Activated CD8-positive, alpha-beta T cell treated with anti-CD3 and anti-CD28 coated beads for 36 hours (primary cell): ENCODE measurements at places on chromosomes 2 and 18. TPM values are rescaled to one million over a fixed set of nuclear protein-coding genes. Genes with fewer than 3 reads are reported as not detected.

DNA sequence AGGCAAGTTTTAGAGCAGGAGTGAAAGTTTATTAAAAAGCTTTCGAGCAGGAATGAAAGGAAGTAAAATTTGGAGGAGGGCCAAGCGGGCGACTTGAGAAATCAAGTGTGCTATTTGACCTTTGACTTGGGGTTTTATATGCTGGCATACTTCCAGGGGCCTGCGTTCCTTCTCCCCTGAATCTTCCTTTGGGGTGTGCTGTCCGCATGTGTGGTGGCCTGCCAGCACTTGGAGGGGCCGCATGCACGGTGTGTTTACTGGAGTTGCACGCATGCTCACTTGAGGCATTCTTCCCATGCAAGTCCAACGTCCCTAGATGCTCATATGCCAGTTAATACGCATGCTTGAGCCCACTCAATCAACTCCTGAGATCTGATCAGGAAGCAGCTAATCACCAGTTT lies 78.3 kb upstream of the MAP4K4 start:
- no peak for DNase-seq
- peaks cover 29% of the 10 kb centered on the region for H3K4me1 ChIP-seq
- H3K36me3 ChIP-seq = no peaks in the 10 kb centered on the region
- no peaks in the 10 kb centered on the region for H3K27me3 ChIP-seq
- H3K4me3 ChIP-seq = no peak overlapping the region

MGAT4A gene
- 59.0 TPM for total RNA-seq

PJVK gene
- 3.2 TPM for total RNA-seq

DNA sequence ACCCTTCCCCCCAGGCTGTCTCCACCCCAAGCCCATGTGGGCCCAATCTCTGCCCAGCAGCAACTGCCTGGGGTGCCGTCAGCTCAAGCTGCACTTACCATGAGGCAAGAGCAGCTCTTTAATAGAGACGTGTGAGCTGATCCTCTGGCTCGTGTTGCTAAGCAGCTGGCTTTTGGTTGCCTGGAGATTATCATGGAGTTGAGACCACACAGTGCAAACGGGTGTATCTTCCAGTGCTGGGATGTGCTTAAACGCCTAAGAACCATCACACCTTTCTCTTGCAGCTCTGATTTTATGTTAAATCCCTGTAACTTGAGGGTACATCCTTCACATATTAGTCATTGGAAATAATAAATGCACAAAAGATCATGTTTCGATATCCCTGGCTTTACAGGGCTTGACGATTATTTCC lies 271.1 kb downstream of the PRKCE start:
- no peak for DNase-seq
- H3K4me1 ChIP-seq = peaks cover 3% of the 10 kb centered on the region
- no peak overlapping the region for H3K27ac ChIP-seq
- no peaks in the 10 kb centered on the region for H3K27me3 ChIP-seq
- H3K4me3 ChIP-seq = no peak overlapping the region
- no peaks in the 10 kb centered on the region for H3K36me3 ChIP-seq

NFU1 gene
- 41.0 TPM for total RNA-seq

CABLES1 gene
- 1.8 TPM for total RNA-seq

SYT4 gene
- total RNA-seq = not detected

- no peaks in the 10 kb centered on the region for H3K36me3 ChIP-seq
- H3K4me3 ChIP-seq = no peak overlapping the region
- H3K27ac ChIP-seq = no peak overlapping the region
- H3K27me3 ChIP-seq = peaks cover 6% of the 10 kb centered on the region
- no peaks in the 10 kb centered on the region for H3K4me1 ChIP-seq
- no peak for DNase-seq
These were observed 75.8 kb upstream of the GPC1 start for GRCh38 chr2:240359695-240360094.

GRCh38 chr2:15337996-15338666 lies 223.0 kb downstream of the NBAS start:
- DNase-seq = no peak
- no peaks in the 10 kb centered on the region for H3K27me3 ChIP-seq
- H3K36me3 ChIP-seq = peaks cover 31% of the 10 kb centered on the region
- H3K4me3 ChIP-seq = no peak overlapping the region
- H3K27ac ChIP-seq = no peak overlapping the region

LHCGR gene
- not detected for total RNA-seq

GRCh38 chr18:11121443-11121849 lies 27.9 kb downstream of the PIEZO2 start:
- H3K4me1 ChIP-seq = no peaks in the 10 kb centered on the region
- H3K4me3 ChIP-seq = no peak overlapping the region
- no peaks in the 10 kb centered on the region for H3K36me3 ChIP-seq
- no peaks in the 10 kb centered on the region for H3K27me3 ChIP-seq
- H3K27ac ChIP-seq = no peak overlapping the region
- no peak for DNase-seq

- H3K4me1 ChIP-seq = no peaks in the 10 kb centered on the region
- no peak overlapping the region for H3K27ac ChIP-seq
- no peak for DNase-seq
- H3K36me3 ChIP-seq = no peaks in the 10 kb centered on the region
These were observed 615.8 kb upstream of the SYT4 start for GRCh38 chr18:43893001-43893637.

GREB1L gene
- not detected for total RNA-seq

- no peak overlapping the region for H3K4me3 ChIP-seq
- H3K27me3 ChIP-seq = no peaks in the 10 kb centered on the region
- H3K4me1 ChIP-seq = peaks cover 41% of the 10 kb centered on the region
- H3K27ac ChIP-seq = no peak overlapping the region
- peaks cover 45% of the 10 kb centered on the region for H3K36me3 ChIP-seq
These were observed 89.3 kb downstream of the TRIP12 start for GRCh38 chr2:229832510-229832898.

DNA sequence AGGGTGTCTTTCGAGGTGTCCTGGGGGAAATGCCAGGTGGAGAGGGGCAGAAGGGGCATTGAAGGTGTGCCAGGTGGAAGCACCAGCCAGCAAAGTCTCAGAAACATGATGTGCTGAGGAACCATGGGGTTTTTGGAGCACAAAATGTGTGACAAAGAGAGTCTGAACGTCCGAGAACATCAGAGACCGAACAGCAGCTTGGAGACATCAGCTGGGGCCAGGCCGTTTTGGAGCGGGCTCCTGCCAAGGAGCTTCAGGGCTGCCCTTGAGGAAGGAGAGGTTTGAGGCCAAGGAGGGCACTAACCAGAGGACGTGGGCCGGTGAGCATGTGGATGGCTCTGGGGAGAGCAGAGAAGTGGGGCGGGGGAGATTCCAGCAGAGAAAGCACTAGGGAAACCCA lies 5.3 kb upstream of the MBP start:
- H3K27me3 ChIP-seq = no peaks in the 10 kb centered on the region
- H3K36me3 ChIP-seq = peaks cover 2% of the 10 kb centered on the region

EFHD1 gene
- 0.70 TPM for total RNA-seq

DNA sequence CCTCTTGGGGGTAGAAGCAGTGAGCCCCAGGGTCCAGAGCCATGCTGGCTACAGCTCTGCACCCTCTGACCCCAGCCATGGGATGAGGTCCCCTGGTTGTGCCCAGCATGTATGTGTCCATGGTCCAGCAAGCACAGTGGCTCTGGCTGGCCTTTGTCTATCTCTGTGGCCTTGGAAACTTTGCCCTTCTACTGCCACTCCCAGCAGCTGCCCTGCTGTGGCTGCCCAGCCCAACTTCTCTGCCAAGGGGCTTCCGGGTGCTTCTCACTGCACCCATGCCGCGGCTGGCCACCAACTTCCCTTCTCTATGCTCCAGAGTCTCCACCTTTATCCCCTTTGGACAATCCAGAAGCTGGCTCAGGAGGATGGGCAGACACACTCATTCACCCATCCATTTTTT lies 18.8 kb downstream of the TMEM185B start:
- H3K4me3 ChIP-seq = no peak overlapping the region
- no peak overlapping the region for H3K27ac ChIP-seq
- no peaks in the 10 kb centered on the region for H3K36me3 ChIP-seq
- no peak for DNase-seq
- H3K27me3 ChIP-seq = no peaks in the 10 kb centered on the region
- peaks cover 5% of the 10 kb centered on the region for H3K4me1 ChIP-seq

SESTD1 gene
- total RNA-seq = 5.6 TPM

DNA sequence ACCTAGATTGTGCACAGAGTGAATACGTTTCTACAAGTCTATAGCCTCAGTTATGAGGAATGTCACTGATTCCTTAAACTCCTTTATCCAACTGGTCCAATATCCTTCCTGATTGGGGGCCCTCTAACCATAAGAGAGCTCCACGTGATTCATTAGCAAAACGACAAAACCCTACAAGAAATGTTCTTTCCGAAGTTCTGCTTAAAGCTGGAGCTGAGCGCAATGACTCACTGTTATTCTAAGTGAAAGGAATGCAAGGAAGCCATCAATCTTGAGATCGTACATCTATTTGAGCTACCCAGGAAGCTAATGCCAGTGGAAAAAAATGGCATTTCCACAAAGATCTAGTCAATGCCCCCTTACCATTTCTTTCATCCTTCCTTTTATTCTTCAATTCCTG lies 354.9 kb upstream of the CDH20 start:
- H3K27ac ChIP-seq = no peak overlapping the region
- no peak overlapping the region for H3K4me3 ChIP-seq
- no peaks in the 10 kb centered on the region for H3K4me1 ChIP-seq
- no peaks in the 10 kb centered on the region for H3K36me3 ChIP-seq
- H3K27me3 ChIP-seq = no peaks in the 10 kb centered on the region

LCLAT1 gene
- total RNA-seq = 19.0 TPM

DNA sequence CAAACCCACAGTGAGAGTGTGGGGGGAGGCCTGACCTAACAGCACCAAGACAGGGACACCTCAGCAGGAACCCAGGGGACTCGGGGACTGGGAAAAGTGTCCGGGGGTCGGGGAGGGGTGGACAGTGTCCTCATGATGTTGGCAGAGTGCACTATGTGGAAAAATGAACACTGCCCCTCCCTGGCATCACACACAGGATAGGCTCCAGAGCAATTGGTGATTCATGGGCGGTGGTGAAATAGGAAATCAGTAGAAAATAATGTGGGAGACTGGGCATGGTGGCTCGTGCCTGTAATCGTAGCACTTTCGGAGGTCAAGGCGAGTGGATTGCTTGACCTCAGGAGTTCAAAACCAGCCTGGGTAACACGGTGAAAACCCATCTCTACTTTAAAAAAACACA lies 3.6 kb upstream of the ANO7 start:
- no peak overlapping the region for H3K27ac ChIP-seq
- H3K36me3 ChIP-seq = peaks cover 3% of the 10 kb centered on the region
- no peak overlapping the region for H3K4me3 ChIP-seq
- H3K27me3 ChIP-seq = no peaks in the 10 kb centered on the region

DNA sequence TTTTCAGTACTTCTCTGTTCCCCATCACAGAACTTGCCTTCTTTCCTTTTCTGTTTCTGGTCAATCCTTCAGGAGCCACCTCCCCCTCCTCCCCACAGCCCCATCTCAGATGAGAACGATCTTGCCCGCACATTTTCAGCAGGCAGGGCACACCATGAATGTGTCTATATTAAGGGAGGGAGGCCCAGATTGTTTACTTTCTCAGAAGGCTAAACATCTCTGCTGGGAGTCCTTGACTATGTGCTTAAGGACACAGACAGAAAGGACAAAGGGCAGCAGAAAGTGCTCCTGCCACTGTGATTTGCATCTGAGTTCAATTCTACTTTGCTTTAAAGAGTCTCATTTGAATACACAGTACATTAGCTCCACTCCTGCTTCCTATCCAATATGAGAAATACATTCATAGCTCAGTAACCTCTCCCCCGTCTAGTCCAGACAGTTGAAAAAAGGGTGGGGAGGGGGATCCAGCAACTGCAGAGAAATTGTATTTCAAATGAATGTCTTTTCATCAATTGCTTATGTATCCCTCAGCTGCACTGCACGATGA lies 175.0 kb upstream of the PARD3B start:
- no peak overlapping the region for H3K4me3 ChIP-seq
- H3K36me3 ChIP-seq = no peaks in the 10 kb centered on the region
- H3K27me3 ChIP-seq = peaks cover 6% of the 10 kb centered on the region
- H3K27ac ChIP-seq = no peak overlapping the region

TUBA4B gene
- total RNA-seq = not detected
